ENCODE measurements at places on chromosomes 16 and 17.

GRCh38 chr16:75080205-75081029, 36.2 kb downstream of the LDHD start:
- H3K27ac ChIP-seq, result no peak overlapping the region
- DNase-seq, result no peak
- peaks cover 39% of the 10 kb centered on the region for H3K4me1 ChIP-seq
- H3K27me3 ChIP-seq, result no peaks in the 10 kb centered on the region
- peaks cover 18% of the 10 kb centered on the region for H3K36me3 ChIP-seq

DNA sequence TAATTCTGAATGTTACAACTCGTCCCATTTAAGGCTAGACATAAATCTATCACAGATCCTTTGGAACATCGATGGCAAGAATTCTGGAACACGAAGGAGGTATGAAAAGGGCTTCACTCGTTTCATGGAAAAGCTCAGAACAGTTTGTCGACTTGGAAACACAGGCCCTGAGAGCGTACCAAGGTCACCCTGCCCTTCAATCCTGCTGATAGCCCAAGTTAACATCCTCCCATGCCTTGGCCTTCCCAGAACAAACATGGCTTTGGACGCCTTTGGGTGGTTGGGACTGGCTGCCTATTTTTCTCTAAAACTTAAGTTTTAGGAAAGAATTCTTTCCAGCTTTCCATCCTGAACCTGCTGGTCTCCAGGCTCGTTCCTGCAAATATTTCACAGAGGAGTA, 396.1 kb downstream of the MAF start:
- H3K4me3 ChIP-seq, result no peak overlapping the region
- no peaks in the 10 kb centered on the region for H3K4me1 ChIP-seq
- H3K27ac ChIP-seq, result no peak overlapping the region
- no peak for DNase-seq

- no peak overlapping the region for H3K4me3 ChIP-seq
- no peak for DNase-seq
- H3K4me1 ChIP-seq, result peaks cover 8% of the 10 kb centered on the region
- no peaks in the 10 kb centered on the region for H3K36me3 ChIP-seq
- no peak overlapping the region for H3K27ac ChIP-seq
Measured at GRCh38 chr16:73546341-73546845, 498.5 kb upstream of the ZFHX3 start.

DNA sequence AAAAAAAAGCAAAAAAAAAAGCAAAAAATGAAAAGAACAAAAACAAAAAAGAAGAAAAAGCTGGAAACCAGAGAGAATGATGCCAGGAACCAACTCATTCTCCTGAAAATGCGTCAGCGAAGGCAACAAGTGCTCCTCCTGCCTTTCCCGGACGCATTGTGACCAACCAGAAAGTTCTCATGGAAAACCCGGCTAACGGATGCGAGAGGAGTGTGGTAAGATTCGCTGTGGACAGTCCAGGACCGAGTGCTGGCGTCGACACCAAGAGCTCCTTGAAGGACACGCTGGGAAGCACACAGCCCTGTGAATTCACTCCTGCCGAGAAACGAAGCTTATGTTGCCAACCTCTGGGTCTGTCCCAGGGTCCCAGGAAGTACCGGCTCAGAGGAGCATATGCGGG, 43.4 kb downstream of the METRNL start:
- DNase-seq, result no peak
- peaks cover 14% of the 10 kb centered on the region for H3K4me1 ChIP-seq
- no peaks in the 10 kb centered on the region for H3K36me3 ChIP-seq
- no peak overlapping the region for H3K4me3 ChIP-seq
- H3K27ac ChIP-seq, result no peak overlapping the region
- H3K27me3 ChIP-seq, result peaks cover 68% of the 10 kb centered on the region

GRCh38 chr16:66442502-66443268, 15.6 kb downstream of the BEAN1 start:
- no peak overlapping the region for H3K27ac ChIP-seq
- H3K36me3 ChIP-seq, result no peaks in the 10 kb centered on the region
- no peak overlapping the region for H3K4me3 ChIP-seq
- no peak for DNase-seq
- peaks cover 10% of the 10 kb centered on the region for H3K4me1 ChIP-seq
- H3K27me3 ChIP-seq, result peaks cover 3% of the 10 kb centered on the region

DNA sequence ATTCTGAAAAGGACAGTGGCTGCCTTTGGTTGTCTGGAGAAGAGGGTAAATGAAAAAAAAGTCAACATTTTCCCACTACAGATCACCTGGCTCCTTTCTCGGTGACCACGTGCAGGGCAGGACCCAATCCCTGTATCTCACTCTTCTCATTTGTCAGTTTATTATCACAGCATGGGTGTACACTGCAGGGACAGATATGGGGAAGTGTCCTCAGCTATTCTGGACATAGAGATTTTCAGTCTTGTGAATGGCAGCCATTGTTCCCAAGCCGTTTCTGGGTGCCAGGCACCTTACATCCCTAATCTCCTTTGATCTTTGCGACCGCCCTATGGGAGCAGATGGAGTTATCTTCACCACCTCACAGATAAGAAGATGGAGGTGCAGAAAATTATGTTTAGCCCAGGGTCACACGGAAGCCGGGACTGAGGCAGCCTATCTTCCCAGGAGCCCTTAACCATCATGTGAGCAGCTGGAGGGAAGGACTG, 7.2 kb downstream of the ADORA2B start:
- H3K4me1 ChIP-seq, result peaks cover 31% of the 10 kb centered on the region
- H3K27ac ChIP-seq, result no peak overlapping the region
- no peaks in the 10 kb centered on the region for H3K27me3 ChIP-seq
- no peak for DNase-seq

GRCh38 chr17:2954898-2955445, 108.4 kb downstream of the OR1D5 start:
- peaks cover 55% of the 10 kb centered on the region for H3K4me1 ChIP-seq
- peak overlapping the region; percentile 50 for H3K27ac ChIP-seq
- peak; percentile 98 for DNase-seq
- no peak overlapping the region for H3K4me3 ChIP-seq
- H3K27me3 ChIP-seq, result no peaks in the 10 kb centered on the region
- no peaks in the 10 kb centered on the region for H3K36me3 ChIP-seq

GRCh38 chr17:7416323-7416722, 3.8 kb upstream of the SPEM1 start:
- H3K27ac ChIP-seq, result no peak overlapping the region
- no peaks in the 10 kb centered on the region for H3K36me3 ChIP-seq
- no peak for DNase-seq
- no peak overlapping the region for H3K4me3 ChIP-seq

GRCh38 chr16:19523184-19523558, 571 bp upstream of the CCP110 start:
- peak overlapping the region; percentile 95 for H3K4me3 ChIP-seq
- H3K27ac ChIP-seq, result peak overlapping the region; percentile 34
- no peaks in the 10 kb centered on the region for H3K27me3 ChIP-seq
- H3K36me3 ChIP-seq, result 0 out of 2 replicates have a peak, but pooled peaks cover 1% of the 10 kb centered on the region

GRCh38 chr17:78174346-78174869, 6.0 kb downstream of the SYNGR2 start:
- H3K4me3 ChIP-seq, result no peak overlapping the region
- no peak for DNase-seq
- no peaks in the 10 kb centered on the region for H3K27me3 ChIP-seq
- no peak overlapping the region for H3K27ac ChIP-seq
- H3K36me3 ChIP-seq, result peaks cover 55% of the 10 kb centered on the region
- peaks cover 35% of the 10 kb centered on the region for H3K4me1 ChIP-seq

- DNase-seq, result peak; percentile 91
- H3K27me3 ChIP-seq, result no peaks in the 10 kb centered on the region
- H3K4me3 ChIP-seq, result no peak overlapping the region
- H3K27ac ChIP-seq, result peak overlapping the region; percentile 81
- peaks cover 64% of the 10 kb centered on the region for H3K4me1 ChIP-seq
Measured at GRCh38 chr17:7862692-7863437, 5.1 kb downstream of the CYB5D1 start.

GRCh38 chr16:75710344-75710743, 9.1 kb upstream of the DUXB start:
- H3K4me3 ChIP-seq, result no peak overlapping the region
- H3K36me3 ChIP-seq, result no peaks in the 10 kb centered on the region
- no peak overlapping the region for H3K27ac ChIP-seq
- DNase-seq, result no peak
- no peaks in the 10 kb centered on the region for H3K4me1 ChIP-seq

- H3K4me3 ChIP-seq, result peak overlapping the region; percentile 15
- peaks cover 85% of the 10 kb centered on the region for H3K27me3 ChIP-seq
- H3K36me3 ChIP-seq, result no peaks in the 10 kb centered on the region
- peak; percentile 74 for DNase-seq
- H3K4me1 ChIP-seq, result peaks cover 45% of the 10 kb centered on the region
Measured at GRCh38 chr16:11386791-11387546, 41.7 kb downstream of the RMI2 start.

DNA sequence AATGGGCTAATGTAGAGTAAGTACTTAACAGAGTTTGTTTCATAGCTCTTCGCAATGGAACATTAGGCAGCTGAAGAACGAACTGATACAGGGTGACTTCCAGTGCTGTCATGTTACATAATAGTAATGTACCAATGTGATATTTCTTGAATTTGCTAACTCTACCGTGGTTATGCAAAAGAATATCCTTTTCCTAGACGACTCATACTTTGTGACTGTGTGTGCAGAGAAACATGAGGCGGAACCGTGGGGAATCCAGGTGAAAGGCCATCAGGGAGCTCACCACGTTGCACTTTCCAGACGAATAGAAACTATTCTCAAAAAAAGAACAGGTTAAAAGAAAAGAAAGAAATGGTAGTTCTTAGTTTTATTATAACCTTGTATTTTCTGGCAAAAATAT, 13.2 kb downstream of the NOB1 start:
- H3K4me3 ChIP-seq, result no peak overlapping the region
- H3K27me3 ChIP-seq, result no peaks in the 10 kb centered on the region
- no peak overlapping the region for H3K27ac ChIP-seq
- no peak for DNase-seq
- H3K4me1 ChIP-seq, result peaks cover 11% of the 10 kb centered on the region
- peaks cover 37% of the 10 kb centered on the region for H3K36me3 ChIP-seq

DNA sequence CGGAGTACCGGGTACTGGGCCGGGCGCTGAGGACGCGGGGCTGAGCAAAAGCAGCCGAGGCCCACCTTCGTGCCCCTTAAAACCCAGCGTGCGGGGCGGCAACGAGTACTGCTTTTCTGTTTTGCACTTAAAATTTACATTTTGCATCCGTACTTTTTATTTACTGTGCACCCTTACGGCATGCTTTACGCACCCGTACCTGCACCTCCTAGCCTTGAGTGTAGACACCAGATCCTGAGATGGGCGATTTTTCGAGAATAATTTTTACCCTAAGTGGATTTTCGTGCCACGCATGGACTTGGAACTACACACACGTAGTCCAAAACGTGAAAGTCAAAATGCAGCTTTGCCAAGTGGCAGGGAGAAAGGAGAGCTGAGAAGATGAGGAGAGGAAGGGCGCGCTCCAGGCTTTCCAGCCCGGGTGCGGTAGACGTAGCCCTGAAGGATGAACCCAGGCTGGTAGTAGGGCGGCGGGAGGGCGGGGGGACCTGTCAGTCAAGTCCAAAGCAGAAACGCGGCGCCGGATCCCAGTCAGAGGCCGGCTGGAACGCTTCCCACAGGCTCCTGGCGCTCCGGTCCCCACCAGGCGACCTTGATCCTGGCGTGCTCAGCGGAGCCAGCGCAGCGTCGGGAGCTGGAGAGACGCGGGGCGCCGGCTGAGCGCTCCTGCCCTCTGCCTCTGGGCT, 1.2 kb upstream of the CBLN1 start:
- H3K4me3 ChIP-seq, result no peak overlapping the region
- H3K27me3 ChIP-seq, result peaks cover 4% of the 10 kb centered on the region
- DNase-seq, result peak; percentile 12
- H3K27ac ChIP-seq, result no peak overlapping the region
- no peaks in the 10 kb centered on the region for H3K4me1 ChIP-seq

DNA sequence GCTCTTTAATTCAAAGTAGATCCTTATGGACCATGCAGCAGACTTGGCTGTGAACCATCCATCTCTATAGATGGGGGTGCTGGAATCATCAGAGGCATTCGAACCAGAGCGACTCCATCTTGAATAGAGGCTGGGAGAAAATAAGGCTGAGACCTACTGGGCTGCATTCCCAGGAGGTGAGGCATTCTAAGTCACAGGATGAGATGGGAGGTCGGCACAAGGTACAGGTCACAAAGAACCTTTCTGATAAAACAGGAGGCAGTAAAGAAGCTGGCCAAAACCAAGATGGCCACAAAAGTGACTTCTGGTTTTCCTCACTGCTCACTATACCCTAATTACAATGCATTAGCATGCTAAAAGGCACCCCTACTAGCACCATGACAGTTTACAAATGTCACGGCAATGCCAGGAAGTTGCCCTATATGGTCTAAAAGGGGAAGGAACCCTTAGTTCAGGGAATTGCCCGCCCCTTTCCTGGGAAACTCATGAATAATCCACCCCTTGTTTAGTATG, 89.2 kb upstream of the BRD7 start:
- no peak for DNase-seq
- H3K27ac ChIP-seq, result no peak overlapping the region
- no peak overlapping the region for H3K4me3 ChIP-seq
- peaks cover 52% of the 10 kb centered on the region for H3K4me1 ChIP-seq
- H3K27me3 ChIP-seq, result no peaks in the 10 kb centered on the region

DNA sequence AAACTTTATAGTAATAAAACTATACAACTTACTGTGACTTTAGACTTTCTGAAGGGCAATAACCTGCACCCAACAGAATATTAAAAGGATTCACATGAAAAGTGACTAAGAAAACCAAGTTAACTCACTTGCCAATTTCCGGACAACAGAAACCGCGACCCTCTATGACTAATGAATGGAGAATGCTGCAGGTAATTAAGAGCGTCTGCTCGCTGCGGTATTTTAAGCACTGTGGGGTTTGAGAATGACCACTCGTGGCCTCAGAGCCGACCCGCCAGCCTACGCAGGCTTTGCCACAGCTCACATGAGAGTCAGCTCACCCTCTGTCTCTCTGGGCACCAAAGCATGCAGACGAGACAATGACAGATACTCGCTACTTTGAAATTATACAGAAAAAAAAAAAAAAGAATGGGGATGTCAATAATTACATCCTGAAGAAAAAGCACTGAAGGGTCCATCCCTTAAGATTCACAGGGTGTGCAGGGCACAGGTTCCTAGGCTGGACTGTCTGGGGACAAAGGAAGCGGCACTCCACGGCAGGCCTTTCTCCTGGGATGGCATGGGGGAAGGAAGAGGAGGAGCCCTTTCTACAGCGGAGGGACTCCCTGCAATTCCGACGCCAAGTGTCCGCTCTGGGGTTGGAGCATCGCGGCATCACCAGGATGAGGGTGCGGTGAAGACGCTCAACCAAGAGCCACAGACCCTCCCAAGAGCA, 35.0 kb downstream of the ZCCHC14 start:
- peaks cover 6% of the 10 kb centered on the region for H3K4me1 ChIP-seq
- H3K4me3 ChIP-seq, result no peak overlapping the region
- peaks cover 69% of the 10 kb centered on the region for H3K36me3 ChIP-seq
- no peak overlapping the region for H3K27ac ChIP-seq

Data from HepG2 (cell line).